ENCODE measurements at places on chromosomes 2 and 18.

GRCh38 chr2:1246991-1247390 is 166.3 kb upstream of the TPO start:
- DNase-seq = no peak

- no peak for DNase-seq
Observed at GRCh38 chr2:128158176-128158575, 67.2 kb downstream of the UGGT1 start.

DNA sequence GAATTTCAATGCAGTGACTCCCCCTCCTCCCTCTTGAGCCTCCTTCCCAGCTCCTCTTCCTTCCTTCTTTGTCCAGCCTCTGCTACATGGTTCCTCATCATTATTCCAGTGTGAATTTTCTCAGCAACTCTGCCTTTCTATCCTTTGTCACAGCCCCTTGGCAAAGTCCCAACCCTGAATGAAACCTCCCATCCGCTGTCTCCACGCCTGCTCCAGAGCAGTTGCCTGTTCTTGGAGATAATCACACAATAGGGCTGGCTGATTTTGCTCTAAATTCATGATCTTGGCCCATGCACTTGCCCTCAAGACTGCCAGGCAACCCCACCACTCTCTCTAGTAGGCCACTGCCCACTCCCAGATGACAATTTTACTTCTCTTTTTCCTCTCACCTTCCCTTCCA is 61.4 kb downstream of the BCL2L11 start:
- DNase-seq = no peak

GRCh38 chr2:18435426-18436037 is 124.9 kb downstream of the RDH14 start:
- DNase-seq = no peak

DNA sequence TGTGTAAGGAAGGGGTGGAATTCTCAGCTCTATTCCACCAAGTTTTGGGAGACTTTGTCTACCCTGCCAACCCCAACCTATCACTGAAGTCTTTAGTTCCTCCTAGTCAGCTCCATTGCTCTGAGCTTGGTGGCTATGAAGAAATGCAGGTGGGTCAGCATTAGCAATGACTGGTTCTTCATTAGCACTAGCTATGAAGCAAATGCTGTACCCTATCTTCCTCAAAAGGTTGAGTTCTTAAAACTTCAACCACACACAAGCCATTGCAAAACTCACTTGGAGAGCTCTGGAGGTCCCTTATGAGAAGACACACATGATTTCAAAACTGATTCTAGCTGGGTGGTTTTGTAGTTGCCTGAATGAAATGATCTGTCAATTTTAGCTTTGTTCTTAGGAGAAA is 193.8 kb downstream of the IKZF2 start:
- no peak for DNase-seq

DNA sequence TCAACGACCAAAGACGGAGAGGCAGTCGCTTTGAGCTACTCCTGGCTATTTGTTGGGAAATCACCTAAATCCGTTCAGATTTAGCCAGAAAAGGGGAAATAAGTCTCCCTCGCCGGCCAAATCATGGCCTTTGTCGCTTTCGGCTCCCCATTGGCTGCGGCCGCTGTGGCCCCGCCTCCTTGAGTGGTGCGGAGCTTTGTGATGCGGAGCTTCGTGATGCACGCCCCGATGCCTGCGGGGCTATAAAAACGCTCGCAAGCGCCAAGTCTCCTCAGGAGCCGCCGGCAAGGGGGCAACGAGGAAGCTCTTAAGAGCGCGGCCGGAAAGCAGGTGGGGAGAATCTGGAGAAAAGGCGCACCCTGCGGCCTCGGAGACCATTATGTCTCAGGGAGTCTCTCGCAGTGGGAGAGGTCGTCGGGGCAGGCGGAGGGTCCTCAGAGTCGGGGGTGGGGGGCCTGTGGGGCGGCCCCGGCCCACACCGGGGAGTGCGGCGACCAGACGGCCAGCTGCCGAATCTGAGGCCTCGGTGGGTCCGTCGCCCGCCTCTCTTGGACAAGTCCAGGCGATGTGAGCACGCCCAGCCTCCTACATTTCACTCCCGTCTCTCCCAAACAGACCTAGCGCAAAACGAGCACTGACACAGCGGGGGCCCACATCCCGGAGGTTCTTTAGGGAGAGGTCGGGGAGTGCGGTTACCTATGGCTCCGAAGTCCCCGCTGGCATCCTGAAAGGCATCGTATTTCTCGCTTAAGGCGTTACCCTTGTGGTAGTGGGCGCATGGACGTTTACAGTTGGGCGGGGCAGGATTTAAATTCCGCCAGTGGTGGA is at the start of gene CABYR:
TSS of gene CABYR (plus strand) at position 274 of the 828 bp plus-strand sequence. CDS start 4,053 bp downstream, outside the sequence.
- DNase-seq = peak; percentile 79

- no peak for DNase-seq
Observed at GRCh38 chr2:130736487-130736886, 7.6 kb downstream of the GPR148 start.

- DNase-seq = no peak
Observed at GRCh38 chr18:48671561-48671945, 132.7 kb downstream of the CTIF start.

GRCh38 chr2:105376010-105376409 is 22.8 kb downstream of the FHL2 start:
- no peak for DNase-seq

Measured in retinal pigment epithelial cell (primary cell).